ENCODE measurements at places on chromosomes 6 and 20. TPM values are rescaled to one million over a fixed set of nuclear protein-coding genes. Genes with fewer than 3 reads are reported as not detected.

The HTR1E gene
- 0.07 TPM for polyA plus RNA-seq

The HLA-DRB1 gene
- polyA plus RNA-seq = 159 TPM

The EMILIN3 gene
- polyA plus RNA-seq = 4.0 TPM

The BPIFB1 gene
- not detected for polyA plus RNA-seq

The MEI4 gene
- polyA plus RNA-seq = 0.09 TPM

The PNPLA1 gene
- 3.3 TPM for polyA plus RNA-seq

DNA sequence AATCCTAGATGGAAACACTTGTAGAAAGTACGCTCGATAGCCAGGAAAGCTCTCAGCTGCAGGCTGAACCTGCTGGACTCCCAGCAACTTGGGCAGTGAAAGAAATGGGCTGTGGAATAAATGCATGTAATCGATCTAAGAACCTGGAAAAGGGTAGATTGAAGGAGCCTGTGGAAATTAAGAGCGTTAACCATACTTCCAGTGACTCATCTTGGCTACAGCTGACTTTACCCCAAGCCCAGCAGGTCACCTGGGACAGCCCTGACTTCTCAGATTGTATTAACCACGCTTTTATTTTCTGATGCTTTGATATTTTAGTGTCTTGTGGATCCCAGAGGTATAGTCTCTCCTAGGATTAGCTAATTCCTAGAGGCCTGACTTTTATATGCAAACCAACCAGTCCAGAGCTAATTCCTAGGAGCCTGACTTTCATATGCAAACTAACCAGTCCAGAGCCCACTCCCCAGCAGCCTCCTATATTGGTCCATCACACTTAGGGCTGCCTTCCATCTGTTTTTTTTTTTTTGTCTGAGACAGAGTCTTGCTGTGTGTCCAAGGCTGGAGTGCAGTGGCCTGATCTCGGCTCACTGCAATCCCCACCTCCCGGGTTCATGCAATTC is 86.3 kb downstream of the GMPR start:
- H3K4me1 ChIP-seq = no peaks in the 10 kb centered on the region
- no peak for DNase-seq
- H3K4me3 ChIP-seq = no peak overlapping the region
- H3K36me3 ChIP-seq = peaks cover 34% of the 10 kb centered on the region
- no peak overlapping the region for H3K27ac ChIP-seq

GRCh38 chr6:139378882-139379341 is 4.5 kb upstream of the CITED2 start:
- H3K4me3 ChIP-seq = no peak overlapping the region
- H3K27ac ChIP-seq = peak overlapping the region; percentile 25
- H3K36me3 ChIP-seq = no peaks in the 10 kb centered on the region
- peaks cover 15% of the 10 kb centered on the region for H3K4me1 ChIP-seq

DNA sequence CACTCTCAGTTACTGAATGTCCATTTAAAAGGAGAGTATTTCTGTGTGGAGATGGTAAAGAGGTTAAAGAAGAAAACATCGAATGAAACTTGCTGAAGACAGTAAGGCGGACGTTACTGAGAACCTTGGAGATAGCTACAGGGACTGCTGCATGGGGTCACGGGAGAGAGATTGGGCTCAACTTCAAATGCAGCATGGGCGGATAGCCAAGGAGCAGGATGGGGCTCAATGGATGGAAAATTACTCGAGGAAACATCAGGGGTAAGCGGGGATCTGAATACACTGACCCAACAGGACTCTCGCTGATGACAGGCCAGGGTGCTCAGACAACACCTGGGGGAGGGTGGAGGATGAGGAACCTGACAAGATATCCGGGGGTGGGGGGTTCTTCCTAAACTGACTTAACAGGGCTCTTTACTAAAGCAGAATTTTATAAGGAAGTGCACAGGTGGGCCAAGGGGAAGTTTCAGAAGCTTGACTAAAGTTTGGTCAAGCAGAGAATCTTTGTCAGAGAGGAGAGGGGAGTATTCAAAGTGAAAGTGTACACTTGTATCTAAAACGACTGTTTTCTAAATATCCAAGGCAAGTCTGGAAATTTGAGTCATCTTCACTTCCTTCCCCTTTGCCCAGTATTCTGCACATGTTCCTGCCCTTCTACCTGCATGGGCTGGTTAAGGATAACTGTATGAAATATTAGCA is 22.8 kb downstream of the ECT2L start:
- peak overlapping the region; percentile 64 for H3K27ac ChIP-seq
- DNase-seq = no peak
- no peaks in the 10 kb centered on the region for H3K27me3 ChIP-seq
- no peak overlapping the region for H3K4me3 ChIP-seq

DNA sequence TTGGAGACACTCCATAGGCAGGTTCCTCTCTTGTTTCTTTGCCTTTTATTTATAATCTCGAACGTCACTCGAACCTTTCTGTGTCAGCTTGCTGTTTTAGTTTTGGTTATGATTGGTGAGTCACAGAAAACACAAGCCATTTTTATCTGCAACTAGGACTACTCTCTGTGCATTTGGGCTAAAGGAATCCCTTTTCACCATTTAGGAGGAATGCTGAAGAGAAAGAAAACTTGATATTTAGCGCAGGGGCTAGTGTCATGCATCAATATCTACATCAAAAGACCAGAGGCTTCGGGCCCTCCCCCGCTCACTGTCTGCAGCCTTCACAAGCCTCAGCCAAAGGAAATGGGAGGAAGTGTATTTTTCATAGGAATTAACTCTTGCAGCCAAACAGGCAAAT is 507.8 kb upstream of the CITED2 start:
- DNase-seq = no peak
- H3K27ac ChIP-seq = no peak overlapping the region
- peaks cover 13% of the 10 kb centered on the region for H3K4me1 ChIP-seq
- H3K36me3 ChIP-seq = no peaks in the 10 kb centered on the region
- H3K4me3 ChIP-seq = no peak overlapping the region

GRCh38 chr6:147873816-147874215 is 365.3 kb downstream of the SAMD5 start:
- H3K27me3 ChIP-seq = no peaks in the 10 kb centered on the region
- H3K36me3 ChIP-seq = no peaks in the 10 kb centered on the region
- H3K27ac ChIP-seq = no peak overlapping the region
- H3K4me3 ChIP-seq = no peak overlapping the region

GRCh38 chr6:97674802-97675201 is 391.8 kb upstream of the MMS22L start:
- H3K4me3 ChIP-seq = no peak overlapping the region
- no peaks in the 10 kb centered on the region for H3K36me3 ChIP-seq
- no peak overlapping the region for H3K27ac ChIP-seq
- DNase-seq = no peak
- no peaks in the 10 kb centered on the region for H3K27me3 ChIP-seq

DNA sequence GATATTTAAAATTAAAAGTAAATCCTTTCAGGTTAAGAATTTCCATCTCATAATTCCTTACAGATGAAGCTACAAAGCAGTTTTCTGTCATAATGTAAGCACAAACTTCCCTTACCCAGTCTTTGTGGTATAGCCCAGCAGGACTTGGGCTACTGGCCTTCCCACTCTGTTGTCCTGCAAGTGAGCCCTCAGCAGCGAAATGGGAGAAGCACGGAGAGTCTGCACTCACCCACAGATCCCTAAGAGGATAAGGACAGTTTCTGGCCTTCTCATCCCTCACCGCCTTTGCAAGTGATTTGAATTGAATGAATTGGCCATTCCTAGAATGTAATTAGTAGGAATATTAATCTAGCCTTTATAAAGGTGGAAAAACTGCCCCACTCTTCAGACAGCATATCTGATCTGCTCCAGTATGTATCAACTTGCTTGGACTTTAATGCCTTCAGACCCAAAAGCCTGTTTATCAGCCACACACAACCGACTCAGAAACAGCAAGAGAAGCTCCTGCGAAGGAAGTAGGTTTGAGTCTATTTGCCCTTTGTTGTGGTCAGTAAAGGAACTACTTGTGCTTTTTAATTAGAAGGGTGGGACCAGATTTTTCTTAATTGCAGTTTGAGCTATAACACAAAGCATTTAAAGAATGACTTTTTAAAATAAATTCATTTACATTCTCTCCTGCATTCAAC is 29.9 kb upstream of the PRDM1 start:
- no peaks in the 10 kb centered on the region for H3K27me3 ChIP-seq
- peaks cover 19% of the 10 kb centered on the region for H3K4me1 ChIP-seq
- H3K4me3 ChIP-seq = peak overlapping the region; percentile 27
- peak overlapping the region; percentile 84 for H3K27ac ChIP-seq
- DNase-seq = no peak
- H3K36me3 ChIP-seq = peaks cover 6% of the 10 kb centered on the region

DNA sequence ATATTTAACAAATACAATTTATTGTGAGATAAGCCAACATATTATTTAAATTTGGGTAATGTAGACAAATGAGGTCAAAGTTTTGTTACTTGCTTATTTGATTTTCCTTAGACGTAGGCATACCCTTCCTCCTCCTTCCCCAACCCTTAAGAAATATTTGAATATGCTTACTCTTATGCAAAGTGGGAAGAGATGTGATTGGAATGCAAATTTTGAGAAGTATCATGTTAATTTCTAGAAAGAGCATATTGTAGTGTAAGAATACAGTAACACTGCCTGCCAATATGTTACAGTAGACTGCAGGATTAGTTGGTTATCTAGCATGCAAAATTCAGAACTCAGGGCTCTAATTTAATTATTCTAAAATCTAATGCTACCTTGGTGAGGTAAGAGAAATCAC is 32.9 kb downstream of the CRISP1 start:
- no peaks in the 10 kb centered on the region for H3K36me3 ChIP-seq
- H3K27ac ChIP-seq = no peak overlapping the region
- no peak overlapping the region for H3K4me3 ChIP-seq
- no peaks in the 10 kb centered on the region for H3K4me1 ChIP-seq

- no peaks in the 10 kb centered on the region for H3K36me3 ChIP-seq
- H3K27me3 ChIP-seq = no peaks in the 10 kb centered on the region
- no peaks in the 10 kb centered on the region for H3K4me1 ChIP-seq
- DNase-seq = no peak
- no peak overlapping the region for H3K27ac ChIP-seq
These were observed 323.1 kb downstream of the HDGFL1 start for GRCh38 chr6:22892452-22892851.

- H3K4me1 ChIP-seq = peaks cover 4% of the 10 kb centered on the region
- H3K36me3 ChIP-seq = no peaks in the 10 kb centered on the region
- no peak overlapping the region for H3K4me3 ChIP-seq
These were observed 445.9 kb downstream of the PHF3 start for GRCh38 chr6:64081453-64081852.

DNA sequence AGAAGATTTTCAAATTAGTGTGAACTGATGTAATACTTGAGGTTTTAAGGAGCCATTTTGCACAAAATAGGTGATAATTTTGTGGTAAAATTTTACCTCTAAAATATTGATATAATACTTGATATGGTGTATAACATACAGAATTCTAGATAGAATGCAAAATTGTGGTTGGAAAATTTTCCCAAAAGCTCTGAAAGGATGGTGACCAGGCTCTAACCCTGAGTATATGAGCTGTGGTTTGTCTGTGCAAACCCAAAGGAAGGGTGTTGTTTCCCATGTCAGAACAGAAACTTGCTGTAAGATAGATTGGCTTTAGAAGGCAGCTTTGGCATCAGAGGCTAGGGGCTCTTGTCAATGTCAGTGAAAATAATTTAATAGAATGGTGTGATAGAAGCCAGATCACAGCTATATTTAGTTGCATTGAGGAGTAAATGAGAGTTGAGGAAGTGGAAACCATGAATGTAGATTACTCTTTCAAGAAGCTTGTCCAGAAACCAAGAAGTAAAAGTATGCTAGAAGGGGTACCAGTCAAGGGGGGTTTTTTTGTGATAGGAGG is 257.7 kb downstream of the FARS2 start:
- H3K36me3 ChIP-seq = no peaks in the 10 kb centered on the region
- no peaks in the 10 kb centered on the region for H3K4me1 ChIP-seq
- DNase-seq = no peak

DNA sequence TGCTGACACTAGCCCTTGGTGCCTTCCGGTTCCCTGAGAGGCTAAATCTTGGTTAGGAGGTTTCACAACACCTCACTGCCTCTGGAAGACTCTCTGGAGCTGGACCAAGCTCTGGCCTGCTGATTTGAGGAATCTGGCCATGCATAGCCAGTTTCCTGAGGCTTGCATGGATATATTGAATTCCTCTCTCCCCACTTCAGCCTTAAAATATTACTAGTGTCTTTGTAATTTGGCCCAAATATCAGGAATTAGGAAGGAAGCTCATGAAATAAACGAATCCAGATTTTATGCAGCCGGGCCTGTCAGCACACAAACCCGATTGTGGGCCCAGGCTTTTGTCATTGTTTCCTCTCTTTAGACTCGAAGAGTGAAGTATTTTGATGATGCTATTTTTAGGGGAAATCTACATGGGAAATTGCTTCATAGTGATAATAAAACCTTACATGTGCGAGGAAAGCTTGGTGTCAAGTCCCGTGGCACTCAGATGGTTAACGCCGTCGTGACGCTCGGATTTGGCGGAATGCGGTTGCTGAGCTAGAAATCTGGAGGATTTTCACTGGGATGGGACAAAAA is 144.4 kb downstream of the PHACTR3 start:
- no peaks in the 10 kb centered on the region for H3K36me3 ChIP-seq
- H3K4me1 ChIP-seq = no peaks in the 10 kb centered on the region
- H3K4me3 ChIP-seq = no peak overlapping the region
- DNase-seq = no peak
- H3K27me3 ChIP-seq = peaks cover 20% of the 10 kb centered on the region

All from large intestine (tissue), 12 donors.